ENCODE measurements at places on chromosomes 6 and 20.

DNA sequence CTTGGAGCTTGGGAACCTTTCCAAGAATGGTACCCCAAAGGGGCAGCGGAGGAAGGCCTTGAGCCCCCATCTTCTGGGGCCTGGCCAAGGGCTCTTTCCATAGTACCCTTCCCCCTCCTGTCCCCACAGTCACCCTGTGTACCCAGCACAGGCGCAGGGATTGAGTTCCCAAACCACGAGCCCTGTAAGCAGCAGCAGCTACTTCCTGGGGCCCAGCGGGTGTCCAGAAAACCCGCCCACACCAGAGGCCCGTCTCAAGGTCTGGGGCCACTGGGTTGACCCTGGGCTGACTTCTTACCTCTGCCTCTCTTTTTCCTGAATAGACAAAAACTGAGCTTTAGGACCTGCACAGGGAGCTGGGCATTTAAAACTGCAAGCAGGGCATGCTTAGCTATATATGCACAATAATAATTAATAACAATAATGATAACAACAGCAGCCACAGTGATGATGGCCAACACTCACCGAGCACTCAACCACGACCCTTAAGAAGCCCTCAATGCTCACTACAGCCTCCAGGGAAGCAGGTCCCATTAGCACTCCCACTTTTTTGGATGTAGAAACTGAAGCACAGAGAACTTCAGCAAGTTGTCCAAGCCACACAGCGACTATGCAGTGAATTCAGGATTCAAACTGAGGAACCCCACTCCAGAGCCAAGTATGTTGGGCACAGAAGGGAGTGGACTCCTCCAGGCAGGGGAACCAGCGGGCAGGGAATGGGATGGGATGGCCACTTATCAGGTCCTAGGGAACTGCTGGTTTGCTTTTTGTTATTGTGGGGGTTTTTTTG, 14.5 kb downstream of the NOL4L start:
- DNase-seq = no peak

GRCh38 chr6:69106511-69106910, 471.4 kb downstream of the ADGRB3 start:
- DNase-seq = no peak

GRCh38 chr6:138161088-138161337, 726 bp upstream of the ARFGEF3 start:
- DNase-seq = no peak

DNA sequence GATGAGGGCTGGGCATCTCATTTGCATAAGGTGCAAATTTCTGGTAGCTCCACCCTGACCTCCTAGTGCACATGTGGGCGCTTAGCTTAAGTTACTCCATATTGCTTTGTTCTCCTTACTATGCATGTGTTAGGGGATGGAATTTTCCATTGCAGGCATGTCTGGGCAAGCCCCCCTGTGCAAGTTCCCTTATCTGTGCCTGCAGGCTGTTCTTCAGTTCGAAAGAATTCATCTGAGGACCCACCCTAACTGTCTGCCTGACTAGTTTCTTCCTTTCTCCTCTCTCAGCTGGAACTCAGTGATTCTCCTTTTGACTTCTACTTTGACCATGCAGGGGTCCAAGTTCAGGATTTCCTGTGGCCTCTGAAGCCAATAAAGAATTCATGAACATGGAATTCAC, 30.2 kb downstream of the CCDC170 start:
- no peak for DNase-seq

DNA sequence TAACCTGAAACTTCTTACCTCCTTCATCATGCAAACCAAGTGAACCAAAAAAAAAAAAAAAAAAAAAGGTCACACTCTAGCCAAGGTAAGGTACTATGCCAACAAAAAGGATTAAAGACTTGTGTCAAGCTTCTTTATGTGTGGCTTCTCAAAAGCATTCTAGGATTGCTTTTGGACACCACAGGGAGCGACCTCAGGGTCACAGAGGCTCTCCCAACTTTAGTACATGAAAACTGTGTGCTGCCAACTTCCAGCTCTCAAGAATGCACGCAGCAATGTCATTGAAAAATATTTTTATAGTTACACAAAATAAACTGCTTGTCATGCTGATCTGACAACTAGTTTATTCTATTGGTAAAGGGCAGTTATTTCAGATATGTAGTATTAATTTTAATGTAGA, 243.8 kb downstream of the PLCB1 start:
- DNase-seq = no peak

DNA sequence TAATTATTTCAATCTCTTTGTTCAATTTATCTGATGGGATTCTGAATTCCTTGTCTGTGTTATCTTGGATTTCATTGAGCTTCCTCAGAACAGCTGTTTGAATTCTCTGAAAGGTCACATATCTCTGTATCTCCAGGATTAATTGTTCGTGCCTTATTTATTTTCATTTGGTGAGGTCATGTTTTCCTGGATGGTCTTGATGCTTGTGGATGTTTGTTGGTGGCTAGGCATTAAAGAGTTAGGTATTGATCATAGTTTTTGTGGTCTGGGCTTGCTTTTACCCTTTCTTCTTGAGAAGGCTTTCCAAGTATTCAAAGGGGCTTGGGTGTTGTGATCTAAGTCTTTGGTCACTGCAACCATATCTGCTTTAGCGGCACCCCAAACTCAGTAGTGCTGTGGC, 39.4 kb upstream of the SCP2D1 start:
- no peak for DNase-seq

DNA sequence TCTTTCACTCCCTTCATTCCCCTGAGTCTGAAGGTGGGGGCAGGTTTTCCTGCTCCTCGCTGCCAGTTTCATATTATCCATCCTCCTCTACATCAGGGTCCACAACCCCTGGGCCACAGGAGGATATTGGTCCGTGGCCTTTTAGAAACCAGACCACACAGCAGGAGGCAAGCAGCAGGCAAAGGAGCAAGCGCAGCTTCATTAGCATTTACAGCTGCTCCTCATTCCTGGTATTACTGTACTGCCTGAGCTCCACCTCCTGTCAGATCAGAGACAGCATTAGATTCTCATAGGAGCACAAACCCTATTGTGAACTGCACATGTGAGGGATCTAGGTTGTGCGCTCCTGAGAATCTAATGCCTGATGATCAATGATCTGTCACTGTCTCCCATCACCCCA, 380.3 kb downstream of the ARHGAP18 start:
- no peak for DNase-seq

DNA sequence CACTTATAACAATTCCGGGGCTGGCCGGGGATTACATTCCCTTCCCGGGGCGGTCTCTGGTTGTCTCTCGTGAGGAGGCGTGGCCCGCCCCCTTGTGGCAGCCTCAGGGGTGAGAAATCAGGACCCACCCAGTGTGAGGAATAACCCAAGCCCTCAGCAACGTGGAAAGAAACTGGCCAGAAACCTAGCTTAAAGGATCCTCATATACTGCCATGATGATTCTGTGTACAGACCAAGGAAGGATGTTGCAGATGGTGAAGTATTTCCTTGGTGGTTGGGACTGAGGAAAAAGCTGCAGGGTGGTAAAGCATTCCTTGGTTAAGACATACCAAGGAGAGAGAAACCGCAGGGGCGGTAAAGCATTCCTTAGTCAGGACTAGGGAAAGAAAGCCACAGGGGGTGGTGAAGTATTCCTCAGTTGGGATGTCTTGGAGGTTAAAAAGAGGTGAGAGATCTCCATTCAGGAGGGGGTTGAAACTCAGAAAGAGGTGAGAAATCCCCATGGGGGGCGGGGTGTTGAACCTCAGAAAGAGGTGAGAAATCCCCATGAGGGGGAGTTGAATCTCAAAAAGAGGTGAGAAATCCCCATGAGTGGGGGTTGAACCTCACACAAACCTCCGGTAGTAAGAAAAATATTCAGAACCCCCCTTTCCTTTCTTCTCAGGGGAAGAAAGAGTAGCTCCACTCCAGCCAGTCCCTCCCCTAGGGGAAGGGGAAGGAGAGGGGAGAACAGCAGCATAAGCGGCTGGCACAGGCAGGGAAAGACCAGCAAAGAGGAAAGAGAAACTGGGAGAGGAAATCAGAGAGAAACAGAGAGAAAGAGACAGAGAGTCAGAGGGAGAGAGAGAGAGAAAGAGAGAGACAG, 238.1 kb downstream of the RNGTT start:
- no peak for DNase-seq

DNA sequence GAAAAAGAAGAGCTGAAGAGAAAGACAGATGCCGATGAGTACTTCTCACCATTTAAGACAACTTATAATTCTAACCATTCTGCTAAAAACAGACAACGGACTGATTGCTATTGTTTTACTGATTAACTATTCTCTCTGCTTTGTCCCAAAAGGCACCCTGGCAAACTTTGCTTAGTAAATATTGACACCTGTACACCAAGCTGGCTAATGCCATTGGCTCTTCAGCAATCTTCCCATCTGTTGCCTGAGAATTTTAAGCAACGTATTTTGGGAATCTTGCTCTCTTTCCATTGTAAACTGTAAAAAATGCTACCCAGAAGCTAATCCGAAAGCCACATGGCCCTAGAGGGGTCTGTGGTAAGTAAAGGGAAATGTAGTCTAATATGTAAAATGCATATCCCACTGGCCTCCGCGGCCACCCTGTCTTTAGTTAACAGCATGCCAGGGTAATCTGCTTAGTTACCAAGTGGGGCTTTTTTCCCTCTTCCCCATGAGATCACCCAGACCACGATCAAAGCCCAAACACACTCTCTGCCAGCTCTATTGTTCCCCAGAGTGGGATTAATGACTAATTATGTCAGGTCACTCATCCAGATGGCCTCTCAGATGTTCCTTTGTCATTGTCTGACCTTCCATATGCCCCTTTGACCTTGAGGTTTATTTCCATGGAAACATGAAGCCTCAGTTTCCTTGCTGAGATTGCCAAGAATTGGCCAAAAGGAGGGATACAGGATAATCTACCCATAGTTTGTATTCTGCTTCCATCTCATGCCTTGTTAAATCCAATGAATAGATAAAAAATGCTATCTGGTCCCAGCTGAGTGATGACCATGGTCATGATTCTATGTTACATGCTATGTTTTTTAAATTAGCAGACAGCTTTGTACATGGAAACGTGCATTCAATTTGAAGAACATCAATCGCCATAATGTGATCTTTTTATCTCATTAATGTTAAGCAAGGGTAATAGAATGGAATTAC, 216.4 kb upstream of the MCHR2 start:
- DNase-seq = no peak

DNA sequence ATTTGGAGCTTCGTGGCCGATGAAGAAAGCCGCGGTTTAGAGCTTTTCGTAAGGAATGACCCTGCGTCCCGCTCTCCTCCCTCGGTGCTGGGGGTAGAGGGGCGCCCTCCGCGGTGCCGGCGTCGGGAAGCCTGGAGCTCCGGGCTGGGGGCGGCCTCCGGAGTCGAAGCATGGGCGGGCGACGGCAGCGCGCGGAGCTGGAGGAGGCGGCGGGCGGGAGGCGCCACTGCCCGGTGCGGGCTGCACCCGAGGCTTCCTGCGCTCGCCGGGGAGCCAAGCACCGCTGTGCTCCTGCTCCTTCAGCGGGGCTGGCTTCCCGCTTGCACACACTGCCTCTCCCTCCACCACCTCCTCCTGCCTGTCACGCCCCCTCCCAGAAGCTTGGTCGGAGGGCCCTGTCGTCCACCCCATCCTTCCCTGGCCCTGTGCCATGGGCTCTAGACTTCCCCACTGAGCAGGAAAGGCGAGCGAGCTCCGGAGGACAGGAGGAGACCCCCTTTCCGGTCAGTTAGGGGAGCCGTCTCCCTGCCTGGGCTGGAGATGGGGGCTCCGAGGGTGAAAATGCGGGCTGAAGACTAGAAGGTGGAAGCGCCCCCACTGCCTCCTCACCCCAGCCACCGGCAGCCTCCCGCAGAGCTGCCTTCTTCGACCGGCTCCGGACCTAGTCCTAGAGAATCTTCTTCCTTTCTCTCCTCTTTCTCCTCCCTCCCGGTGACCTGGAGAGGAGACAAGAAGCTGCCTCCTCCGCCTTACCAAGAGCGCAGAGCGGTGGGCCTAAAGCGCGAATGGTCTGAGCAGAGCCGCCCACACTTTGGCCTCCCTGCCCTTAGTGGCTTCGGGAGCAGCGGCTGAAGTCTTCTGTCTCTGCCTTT, 1.8 kb downstream of the CDH4 start:
- DNase-seq = no peak

DNA sequence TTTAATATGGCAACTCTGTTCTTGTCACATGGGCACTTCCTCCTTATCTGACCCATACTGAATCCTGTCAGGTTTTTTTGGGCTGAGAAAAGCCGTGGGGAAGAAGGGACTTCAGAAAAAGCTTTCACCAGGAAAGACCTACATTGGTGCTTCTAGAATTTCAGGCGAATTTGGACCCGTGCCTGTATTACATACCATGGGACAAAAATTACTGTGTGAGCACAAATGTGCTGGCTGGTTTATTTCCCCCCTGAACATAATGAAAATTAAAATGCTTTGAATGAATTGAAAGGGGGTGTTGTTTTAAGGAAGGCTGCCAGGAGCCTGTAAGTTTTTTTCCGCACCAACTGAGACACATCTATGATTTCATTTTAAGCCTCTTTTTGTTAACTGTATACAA, 29.6 kb downstream of the CAP2 start:
- DNase-seq = no peak

DNA sequence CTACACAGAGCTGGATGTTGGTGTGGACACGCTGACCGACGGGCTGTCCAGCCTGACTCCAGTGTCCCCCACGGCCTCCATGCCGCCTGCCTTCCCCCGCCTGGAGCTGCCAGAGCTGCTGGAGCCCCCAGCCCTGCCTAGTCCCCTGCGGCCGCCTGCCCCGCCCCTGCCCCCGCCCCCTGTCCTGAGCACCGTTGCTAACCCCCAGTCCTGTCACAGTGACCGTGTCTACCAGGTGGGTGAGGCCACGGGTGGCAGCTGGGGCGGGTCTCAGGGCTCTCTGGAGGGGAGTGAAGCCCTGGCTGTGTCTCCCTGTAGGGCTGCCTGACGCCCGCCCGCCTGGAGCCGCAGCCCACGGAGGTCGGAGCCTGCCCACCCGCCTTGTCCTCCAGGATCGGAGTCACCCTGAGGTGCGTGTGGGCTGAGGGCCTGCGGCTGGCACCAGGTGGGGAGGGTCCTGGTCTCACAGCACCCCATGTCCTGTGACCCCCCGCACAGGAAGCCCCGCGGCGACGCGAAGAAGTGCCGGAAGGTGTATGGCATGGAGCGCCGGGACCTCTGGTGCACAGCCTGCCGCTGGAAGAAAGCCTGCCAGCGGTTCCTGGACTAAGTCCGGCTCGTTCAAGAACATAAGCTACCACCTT, 2.9 kb downstream of the SLC2A4RG start:
- no peak for DNase-seq

DNA sequence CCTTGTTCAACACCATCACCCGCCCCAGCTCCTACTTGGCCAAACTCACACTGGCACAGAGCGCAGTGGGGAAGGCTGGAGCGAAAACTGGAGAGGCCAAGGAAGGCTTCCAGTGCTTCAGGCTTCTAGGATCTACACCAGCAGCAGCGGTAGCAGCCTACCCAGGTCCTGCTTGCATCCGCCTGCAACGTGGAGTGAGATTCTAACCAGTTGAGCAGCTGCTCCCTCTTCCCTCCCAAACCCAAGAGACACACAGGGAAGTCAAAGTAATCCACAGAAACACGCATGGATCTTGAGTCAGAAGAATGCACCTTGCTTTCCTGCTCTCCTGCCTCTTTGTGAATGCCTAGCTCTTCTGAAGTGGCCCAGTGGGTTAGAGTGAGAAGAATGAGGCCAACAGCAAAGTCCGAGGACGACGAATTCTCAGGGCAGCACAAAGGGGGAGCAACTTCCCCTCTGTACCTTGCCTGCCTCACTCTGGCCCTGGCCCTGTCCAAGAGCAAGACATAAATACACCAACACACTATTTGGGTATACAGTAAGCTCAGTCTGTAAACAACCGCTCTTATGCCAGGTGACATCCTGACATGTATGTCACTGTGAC, 95.9 kb upstream of the FOXQ1 start:
- DNase-seq = no peak

GRCh38 chr6:140201787-140202458, 827.5 kb upstream of the CITED2 start:
- DNase-seq = no peak
